Jurkat, Clone E6-1 (cell line): ENCODE measurements at places on chromosomes 13 and 19.

GRCh38 chr19:48859711-48860572 lies 8.5 kb downstream of the PLEKHA4 start:
- no peak for DNase-seq

- peak; percentile 71 for DNase-seq
Observed at GRCh38 chr19:51473009-51473707, 5.2 kb upstream of the CEACAM18 start.

DNA sequence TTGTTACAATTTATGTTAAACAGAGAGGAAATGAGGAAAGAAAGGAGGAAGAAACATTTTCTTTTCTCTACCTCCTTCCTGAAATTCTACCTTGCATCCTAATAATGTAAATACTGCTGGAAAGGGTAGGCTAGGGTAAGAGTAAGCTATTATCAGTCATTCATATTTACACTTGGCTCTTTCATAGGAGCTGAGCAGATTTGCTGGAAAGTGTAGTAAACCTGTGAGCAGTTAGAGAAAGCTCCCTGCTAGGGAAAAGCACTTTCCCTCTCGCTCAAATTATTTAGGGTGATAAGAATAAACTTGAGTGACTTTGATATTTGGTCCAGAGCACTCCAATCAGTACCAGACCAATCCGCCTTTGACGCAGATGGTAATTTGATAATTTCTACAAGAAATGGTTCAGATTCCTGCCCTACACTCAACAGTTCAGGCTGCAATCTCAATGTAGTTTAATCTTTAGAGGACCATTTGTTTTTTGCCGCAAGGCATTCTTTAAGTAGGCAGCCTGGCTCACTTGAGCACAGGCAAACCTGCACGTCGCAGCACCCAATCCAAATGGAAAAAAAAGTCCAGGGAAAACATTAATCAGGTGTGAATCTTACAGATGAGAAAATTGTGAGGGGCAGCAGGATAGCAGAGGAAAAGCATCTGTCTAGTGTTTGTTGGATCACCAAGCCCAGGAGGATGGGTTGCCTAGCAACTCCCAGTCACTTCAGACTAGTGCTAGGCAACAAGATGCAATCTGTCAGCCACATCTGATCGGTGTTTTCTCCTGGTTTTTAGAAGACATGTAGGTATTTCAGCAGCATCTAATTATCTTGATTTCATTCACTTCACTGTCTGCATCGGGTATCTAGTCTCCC lies 68.6 kb upstream of the KL start:
- no peak for DNase-seq

DNA sequence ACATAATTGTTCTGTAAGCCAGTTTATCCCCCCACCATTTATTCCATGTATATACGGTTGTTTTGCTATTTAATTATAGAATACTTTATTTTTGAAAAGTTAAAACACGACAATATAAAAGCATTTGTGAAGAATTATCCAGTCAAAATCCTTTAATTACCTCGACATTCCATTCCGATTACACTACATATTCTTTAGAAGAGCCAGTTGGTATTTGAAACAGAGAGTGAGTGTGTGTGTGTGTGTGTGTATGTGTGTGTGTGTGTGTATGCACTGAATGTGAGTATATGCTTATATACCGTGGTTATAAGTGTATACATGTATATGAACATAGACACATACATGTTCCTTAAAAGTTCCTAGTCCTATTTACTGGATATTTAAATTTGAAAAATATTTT lies 87.8 kb upstream of the KLF5 start:
- no peak for DNase-seq

DNA sequence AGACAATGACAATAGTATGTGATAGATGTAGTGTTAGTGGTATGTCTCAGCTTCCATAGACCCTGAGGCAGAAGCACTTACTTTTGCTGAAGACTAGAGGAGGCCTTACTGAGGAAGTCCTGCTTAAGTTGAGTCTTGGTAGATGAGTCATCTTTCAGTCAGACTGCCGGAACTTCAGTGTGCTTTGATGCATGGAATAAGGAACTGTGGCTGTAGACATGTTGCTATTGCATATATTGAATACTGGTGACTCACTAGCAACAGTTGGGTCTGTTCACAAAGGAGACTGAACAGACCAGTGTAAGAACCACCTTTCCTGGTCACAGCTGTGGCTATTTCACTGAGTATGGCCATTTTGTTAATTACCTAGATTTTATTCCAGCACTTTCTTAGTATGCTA lies 1000.6 kb downstream of the OLFM4 start:
- no peak for DNase-seq

GRCh38 chr19:12783849-12784393 lies 7.4 kb upstream of the JUNB start:
- DNase-seq, result no peak

DNA sequence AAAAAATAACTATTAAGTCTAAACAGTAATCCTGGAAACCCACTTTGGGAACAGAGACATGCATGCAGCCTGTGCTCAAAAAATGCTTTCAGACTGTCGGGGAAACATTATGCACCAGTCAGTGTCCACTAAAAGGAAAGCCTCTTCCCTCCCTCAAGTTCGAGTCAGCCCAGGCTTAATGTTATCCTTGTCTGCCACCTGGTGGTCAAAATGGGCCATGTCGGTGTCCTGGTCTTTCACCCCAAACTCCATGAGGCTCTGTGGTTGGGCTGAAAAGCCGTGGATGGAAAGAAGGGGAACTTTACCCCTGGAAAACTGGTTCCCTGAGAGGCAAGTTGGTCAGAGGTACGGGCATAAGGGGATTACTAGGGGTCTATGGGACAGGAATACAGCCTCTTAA lies 88.4 kb upstream of the ZNF492 start:
- peak; percentile 31 for DNase-seq

DNA sequence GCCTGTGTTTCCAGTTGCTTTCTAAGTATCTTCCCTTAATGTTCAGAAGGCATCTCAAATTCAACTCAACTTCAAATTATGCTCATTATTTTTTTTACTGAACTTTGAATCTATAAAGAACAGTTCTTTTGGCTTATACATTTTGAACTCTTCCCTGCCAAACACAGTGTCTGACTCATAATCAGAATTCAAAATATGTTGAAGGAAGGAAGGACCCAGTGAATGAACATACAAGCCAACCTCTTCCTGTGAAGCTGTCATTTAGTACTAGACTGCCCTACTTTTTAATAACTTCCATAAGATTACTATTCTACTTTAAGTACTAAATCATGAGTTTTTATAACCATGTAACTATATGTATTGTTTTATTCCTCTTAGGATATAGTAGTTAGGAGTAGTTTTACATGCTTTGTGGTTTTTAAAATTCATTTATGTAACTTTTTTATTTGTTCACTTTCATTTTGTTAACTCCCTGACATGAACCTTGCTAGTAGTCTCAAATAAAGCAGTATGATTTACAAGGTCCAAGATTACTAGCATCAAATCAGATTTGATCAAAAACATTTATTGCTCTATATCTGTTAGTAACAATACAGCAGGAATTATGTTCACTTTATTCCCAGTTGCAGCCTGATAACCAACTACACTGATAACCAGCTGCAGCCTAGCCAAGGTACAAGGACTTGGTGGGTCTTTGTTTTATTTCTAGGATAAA lies 6.4 kb downstream of the NUDT15 start:
- DNase-seq, result no peak

DNA sequence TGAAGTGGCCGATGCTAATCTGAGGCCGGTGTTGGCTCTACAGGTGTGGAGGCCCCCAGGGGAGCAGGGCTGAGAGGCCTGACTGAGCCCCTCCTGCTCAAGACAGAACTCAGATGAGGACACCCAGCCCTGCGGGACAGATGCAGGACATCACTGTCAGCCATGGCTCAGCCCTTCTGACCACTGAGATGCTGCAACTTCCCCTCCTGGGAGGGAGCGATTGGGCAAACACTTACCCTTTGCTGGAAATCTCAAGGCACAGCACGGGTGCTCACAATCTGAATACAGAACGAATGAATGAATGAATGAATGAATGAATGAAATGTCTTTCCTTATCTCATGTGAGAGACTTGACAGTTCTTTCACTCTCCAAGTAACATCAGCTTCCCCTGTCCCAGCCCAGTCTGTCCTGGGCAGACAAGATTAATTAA lies 3.5 kb upstream of the SIGLEC7 start:
- DNase-seq, result no peak

DNA sequence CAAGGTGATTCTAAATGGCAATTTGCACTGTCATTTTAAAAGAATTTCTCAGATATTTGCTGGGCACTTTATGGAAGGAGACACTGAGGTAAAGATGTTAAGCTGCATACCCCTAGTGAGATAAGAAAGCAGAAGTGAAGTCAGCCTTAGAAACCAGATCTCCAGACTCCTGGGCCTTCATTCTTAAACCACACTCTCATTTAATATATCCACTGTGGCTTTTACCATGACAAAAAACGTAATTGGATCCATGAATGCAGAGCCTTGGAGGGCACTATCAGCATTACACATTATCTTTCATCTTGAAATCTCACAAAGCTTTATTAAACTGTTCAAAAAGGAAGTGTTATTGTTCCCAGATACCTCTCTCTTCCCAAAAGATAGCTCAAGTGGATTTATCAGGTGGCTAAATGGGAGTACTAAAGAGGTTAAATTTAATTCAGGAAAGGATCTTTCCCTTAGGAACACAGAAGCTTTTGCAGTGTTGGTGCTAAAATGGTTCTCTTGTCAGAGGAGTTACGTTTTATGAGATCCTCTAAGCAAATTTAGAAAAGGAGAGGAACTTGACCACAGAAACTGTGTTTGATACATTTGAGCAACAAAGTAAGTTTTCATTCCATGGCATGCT lies 1060.4 kb downstream of the EFNB2 start:
- DNase-seq, result no peak

GRCh38 chr13:98048265-98048664 lies 94.6 kb upstream of the FARP1 start:
- no peak for DNase-seq

DNA sequence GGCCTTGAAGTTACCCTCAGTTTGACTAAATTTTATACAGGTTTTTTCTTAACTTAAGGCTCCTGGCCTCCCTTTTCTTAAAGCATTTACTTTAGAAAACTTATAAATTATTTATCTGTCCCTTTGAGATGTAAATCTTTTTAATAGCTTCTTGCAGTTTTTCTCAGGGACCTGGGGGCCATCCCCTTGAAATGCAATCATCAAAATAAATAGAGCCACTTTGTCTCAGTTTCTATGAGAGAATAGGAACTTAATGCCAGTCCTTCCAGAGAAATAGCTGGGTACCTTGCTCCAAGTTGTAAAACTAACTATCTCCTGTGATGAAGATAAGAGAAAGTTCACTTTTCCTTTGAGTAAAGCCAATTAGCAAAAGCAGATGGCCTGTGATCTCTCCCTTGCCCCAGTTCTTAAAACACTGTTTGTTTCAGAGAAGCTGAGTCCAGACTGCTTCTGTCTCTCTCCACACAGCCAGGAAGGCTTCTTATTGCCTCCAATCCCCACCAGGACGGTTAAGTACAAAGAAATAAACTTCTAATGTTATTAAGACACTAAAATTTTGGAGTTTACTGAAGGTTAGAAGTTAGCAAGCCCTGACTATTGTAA lies 913.1 kb downstream of the OLFM4 start:
- no peak for DNase-seq

GRCh38 chr19:16289594-16289993 lies 35.0 kb upstream of the KLF2 start:
- DNase-seq, result no peak

GRCh38 chr13:72462726-72463125 lies 264.7 kb downstream of the MZT1 start:
- no peak for DNase-seq

GRCh38 chr13:102002287-102002686 lies 399.6 kb downstream of the FGF14 start:
- no peak for DNase-seq

DNA sequence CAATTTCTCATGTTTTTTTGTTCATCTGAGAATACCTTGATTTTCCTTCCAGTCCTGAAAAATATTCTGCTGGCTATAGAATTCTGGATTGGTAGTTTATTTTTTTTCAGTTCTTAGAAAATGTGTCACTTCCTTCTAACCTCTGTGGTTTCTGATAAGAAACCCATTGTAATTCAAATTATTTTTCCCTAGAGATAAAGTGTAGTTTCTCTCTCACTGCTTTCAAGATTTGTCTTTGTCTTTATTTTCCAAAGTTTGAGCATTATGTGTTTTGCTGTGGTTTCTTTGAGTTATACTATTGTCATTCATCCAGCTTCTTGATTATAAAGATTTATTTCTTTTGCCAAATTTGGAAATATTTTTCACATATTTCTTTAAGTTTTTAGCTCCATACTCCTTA lies 324.0 kb upstream of the SPRY2 start:
- no peak for DNase-seq

- no peak for DNase-seq
Observed at GRCh38 chr13:28179974-28180373, 41.6 kb downstream of the PAN3 start.

DNA sequence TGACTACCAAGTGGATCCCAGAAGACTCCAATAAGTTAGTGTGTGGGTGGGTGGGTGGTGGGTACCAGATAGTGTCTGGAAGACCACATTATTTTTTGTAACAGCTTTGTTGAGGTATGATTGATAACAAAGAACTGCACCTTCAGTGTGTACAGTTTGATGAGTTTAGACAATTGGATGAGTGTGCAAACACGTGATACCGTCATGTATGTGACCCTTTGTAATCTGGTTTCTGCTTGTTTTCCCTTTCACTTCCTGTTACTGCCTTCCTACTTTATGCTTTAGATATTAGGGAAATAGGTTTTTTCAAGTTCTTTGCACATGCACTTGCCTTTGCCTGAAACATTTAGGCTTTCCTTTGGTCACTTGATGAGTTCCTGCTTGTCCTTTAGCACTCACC lies 8.5 kb downstream of the RPL21 start:
- DNase-seq, result no peak

GRCh38 chr13:61123538-61124289 lies 291.9 kb downstream of the PCDH20 start:
- no peak for DNase-seq
